ENCODE measurements at places on chromosomes 2 and 18.
A peak's percentile ranks its signal among the peaks of the same experiment; 100 is the strongest.

DNA sequence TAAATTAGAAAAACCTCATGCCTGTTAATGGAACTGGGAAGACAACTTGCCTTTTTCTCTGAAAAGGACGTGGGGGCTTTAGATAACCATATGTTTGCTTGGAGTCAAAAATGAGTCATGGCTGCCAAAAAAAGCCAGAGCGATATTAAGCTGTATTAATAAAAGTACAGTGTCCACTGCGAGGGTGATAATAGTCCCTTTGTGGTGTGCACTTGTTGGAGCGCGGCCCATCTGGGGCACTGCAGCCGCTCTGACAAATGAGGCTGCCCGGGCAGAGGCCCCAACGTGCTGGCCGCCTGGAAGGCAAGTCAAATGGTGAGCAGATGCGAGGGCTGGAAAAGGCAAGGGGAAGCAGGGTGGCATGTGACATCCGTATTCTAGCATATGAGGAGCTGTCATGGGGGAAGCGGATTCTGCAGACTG, 103.3 kb upstream of the NCK2 start:
- peak; percentile 67 for DNase-seq

- DNase-seq: no peak
These were observed 195.0 kb downstream of the DLGAP1 start for GRCh38 chr18:4260107-4260506.

DNA sequence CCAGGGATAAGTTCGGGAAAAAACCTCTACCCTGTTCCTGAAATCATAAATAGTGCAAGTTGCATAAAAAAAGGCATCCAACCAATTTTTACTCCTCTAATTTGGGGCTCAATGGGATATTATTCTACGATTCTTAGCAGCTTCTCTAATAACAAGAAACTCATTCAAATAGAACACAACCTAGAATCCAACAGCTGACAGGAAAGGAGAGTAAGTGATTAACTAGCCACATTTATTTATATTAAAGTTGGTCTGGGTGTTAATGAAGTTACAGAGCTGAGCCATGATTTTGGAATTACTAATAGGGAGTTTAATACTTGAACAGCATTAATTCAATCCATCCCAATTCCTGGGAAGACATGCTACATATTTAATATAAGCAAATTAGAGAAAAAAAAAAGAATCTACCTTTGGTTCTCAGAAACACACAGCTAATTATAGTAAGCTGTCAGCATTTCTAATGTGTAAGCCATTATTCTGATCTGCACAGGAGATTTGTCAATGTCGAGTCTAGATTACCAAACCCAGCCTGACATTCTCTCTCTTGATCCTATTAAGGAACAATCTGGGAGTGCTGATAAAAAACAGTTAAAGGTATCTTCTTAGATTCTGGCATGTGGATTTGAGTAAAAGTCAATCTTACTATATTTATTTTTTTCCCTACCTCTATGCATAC, 267.7 kb downstream of the NBAS start:
- no peak for DNase-seq

- DNase-seq: no peak
These were observed 28.3 kb upstream of the SLC40A1 start for GRCh38 chr2:189608795-189609422.

DNA sequence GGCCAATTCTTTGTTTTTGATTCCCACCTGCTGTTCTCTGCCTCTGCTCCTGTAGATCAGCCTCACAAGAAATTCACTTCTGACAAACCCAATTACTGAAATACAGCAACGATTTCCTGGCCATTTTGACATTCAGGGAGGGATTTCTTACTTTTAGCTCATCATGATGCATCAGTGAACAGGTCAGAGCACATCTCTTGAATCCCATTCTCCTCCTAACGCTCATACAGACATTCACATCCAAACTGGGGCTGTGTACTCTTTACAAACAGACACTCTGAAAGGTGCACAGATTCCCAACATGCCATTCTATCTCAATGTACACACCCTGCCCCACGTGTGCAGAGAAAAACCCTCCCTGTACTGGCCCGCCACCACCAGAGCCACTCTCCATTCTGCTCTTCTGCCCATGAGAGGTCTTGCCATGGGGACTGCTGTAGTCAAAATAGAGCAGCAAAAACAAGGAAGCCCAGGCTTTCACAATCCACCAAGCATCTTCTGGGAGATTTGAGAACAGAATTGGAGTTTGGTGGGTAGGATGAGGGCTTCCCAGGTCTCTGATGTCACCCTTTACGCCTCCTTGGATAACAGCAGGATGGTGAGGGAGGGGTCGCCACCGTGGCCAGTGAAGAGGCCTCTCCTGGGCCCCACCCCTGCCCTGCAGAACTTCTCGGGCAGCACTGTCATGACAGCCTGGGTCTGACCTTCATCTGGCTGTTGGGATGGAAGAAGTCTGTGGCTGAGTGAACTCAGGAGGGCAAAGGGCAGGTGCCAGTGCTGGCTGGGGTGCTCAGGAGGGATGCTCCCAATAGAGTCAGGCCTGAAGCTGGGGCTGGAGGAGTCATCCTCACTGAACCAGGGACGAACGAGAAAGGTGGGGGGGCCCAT, 41.9 kb upstream of the ZFP36L2 start:
- DNase-seq: peak; percentile 76

GRCh38 chr2:27714851-27715291, 51.2 kb downstream of the SLC4A1AP start:
- DNase-seq: no peak

- no peak for DNase-seq
These were observed at the start of gene SIX3 for GRCh38 chr2:44941551-44942234. Gene SIX3 (plus strand): TSS chr2:44941702. CDS start chr2:44942105, 403 bp downstream.
